ENCODE measurements at places on chromosomes 5 and 9. TPM values are rescaled to one million over a fixed set of nuclear protein-coding genes. Genes with fewer than 3 reads are reported as not detected.

GRCh38 chr5:56861893-56862485, 46.6 kb downstream of the MAP3K1 start:
- DNase-seq = no peak

- peak; percentile 67 for DNase-seq
Measured at GRCh38 chr5:135063511-135064234, 29.6 kb upstream of the PITX1 start.

- no peak for DNase-seq
Measured at GRCh38 chr9:11915699-11916098, 777.5 kb upstream of the TYRP1 start.

Gene N4BP3
- 22.1 TPM for total RNA-seq

DNA sequence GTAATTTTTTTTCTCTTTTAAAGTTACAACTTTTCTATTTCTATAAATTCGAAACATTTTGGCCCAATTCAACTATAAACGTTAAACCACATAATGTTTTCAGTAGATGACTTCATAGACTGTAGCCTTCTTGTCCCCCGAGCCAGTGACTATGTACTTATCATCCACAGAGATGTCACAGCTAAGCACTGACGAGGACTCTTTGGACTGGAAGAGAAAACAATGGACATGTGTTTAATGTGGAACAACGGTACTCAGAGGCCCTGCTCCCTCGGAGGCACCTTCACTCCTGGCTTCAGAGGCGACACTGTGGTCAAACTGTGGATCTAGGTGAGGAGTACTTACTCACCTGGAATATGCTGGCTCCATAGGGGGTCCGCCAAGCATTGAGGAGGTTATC, 105.2 kb downstream of the TLE1 start:
- no peak for DNase-seq

GRCh38 chr5:148846930-148847329, 20.5 kb downstream of the ADRB2 start:
- DNase-seq = no peak

GRCh38 chr5:99187611-99188010, 258.8 kb upstream of the CHD1 start:
- no peak for DNase-seq

Gene CCDC187
- 0.51 TPM for total RNA-seq

Gene BAAT
- 0.41 TPM for total RNA-seq

GRCh38 chr9:84823421-84824271, 154.1 kb downstream of the NTRK2 start:
- peak; percentile 68 for DNase-seq

GRCh38 chr5:172055996-172056395, 49.6 kb upstream of the FBXW11 start:
- DNase-seq = no peak

Gene ANKRD33B
- 8.1 TPM for total RNA-seq

GRCh38 chr5:171776770-171777759, 8.6 kb upstream of the SMIM23 start:
- no peak for DNase-seq

Gene ELOVL7
- total RNA-seq = 4.7 TPM

- no peak for DNase-seq
Measured at GRCh38 chr9:4258320-4259090, 41.4 kb downstream of the GLIS3 start.

Gene MRPS27
- 59.3 TPM for total RNA-seq

DNA sequence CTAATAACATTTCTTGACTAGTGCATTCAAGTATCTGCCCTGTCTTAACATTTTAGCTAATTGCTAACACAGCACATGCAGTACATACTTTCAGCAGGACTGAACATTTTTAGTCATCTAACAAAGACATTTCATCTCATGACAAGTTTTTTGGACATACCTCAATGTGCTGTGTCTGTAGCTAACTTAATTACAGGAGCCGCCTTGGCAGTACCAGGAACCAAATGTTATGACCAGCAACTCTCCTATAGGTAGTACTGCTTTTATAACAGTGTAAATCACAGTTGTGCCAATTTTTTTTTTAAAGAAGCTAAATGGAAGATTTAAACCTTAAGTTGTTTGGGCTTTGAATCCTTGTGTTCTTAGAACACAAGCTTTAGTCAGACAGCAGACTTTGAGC, 99.4 kb upstream of the SAP30L start:
- peak; percentile 16 for DNase-seq

- no peak for DNase-seq
Measured at GRCh38 chr5:92580814-92581213, 1000.2 kb downstream of the NR2F1-AS1 start.

DNA sequence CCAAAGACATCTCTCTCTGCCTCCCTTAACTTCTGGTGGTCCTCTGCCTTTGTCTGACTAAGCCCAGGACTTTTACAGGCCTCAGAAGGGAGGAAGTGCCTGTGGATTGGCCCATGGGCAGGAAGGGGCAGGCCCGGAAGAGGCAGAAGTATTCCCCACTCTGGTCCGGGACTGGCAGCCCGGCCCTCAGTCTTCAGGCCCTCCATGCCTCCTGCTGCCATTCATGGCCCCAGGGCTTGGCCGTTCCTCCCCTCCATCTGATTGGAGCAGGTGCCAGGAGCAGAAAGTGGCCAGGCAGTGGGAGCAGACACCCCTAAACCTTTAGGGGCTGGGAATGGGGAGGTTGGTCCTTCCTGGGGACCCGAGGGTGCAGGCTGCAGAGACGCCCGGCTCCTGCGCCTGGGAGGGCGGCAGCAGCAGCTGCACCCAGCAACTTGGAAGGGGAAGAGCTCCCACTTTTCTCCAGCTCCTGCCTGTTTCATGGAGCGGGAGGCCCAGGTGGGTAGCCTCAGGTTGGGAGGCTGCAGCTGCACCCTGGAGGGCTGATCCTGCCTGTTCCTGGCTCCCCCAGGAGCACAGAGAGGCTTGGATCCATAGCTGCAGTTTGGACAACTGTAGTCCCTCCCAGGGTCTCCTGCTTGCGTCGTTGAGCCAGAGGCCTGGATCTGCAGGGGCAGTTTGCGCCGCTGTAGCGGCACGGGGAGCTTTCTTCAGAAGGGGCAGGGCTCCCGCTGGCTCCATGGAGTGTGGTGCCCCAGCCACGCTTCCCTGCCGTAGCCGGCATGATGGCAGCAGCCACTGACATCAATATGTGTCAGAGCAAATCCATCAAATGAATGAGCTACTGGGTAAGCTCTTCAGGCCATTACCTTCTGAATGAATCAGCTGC, 661.5 kb upstream of the NUDT12 start:
- DNase-seq = no peak

GRCh38 chr5:42813533-42813932, 1.8 kb upstream of the SELENOP start:
- peak; percentile 31 for DNase-seq

Gene WNT8A
- total RNA-seq = not detected

DNA sequence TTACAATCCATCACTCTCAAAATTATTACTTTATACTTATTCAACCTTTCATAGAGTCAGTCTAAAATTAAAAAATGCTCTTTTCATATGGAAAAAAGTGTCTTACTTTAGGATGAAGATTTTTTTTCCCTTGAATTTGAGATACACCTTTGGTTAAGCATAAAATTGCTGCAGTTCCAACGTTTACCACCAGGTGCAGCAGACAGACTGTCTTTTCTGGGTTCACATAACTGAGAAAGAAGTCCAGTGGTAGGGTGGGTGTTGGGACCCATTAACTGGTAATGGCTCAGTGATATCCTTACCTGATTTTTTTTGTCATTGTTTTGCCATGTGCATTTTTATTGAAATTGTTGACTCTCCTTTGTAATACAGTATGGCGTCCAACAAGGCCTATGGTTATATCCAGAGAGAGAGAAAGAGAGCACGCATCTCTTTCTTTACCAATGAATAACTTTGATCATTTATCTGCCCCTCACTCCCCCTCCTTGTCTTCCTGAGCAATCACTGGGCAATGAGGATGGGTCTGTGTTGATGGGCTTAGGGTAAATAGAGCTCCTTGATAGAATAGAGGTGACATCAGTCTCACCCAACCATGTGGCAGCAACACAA, 98.4 kb downstream of the FBXL7 start:
- DNase-seq = no peak

GRCh38 chr9:124626276-124626675, 119.1 kb upstream of the NR5A1 start:
- no peak for DNase-seq

GRCh38 chr5:38672059-38672788, 115.8 kb upstream of the LIFR start:
- DNase-seq = peak; percentile 41

DNA sequence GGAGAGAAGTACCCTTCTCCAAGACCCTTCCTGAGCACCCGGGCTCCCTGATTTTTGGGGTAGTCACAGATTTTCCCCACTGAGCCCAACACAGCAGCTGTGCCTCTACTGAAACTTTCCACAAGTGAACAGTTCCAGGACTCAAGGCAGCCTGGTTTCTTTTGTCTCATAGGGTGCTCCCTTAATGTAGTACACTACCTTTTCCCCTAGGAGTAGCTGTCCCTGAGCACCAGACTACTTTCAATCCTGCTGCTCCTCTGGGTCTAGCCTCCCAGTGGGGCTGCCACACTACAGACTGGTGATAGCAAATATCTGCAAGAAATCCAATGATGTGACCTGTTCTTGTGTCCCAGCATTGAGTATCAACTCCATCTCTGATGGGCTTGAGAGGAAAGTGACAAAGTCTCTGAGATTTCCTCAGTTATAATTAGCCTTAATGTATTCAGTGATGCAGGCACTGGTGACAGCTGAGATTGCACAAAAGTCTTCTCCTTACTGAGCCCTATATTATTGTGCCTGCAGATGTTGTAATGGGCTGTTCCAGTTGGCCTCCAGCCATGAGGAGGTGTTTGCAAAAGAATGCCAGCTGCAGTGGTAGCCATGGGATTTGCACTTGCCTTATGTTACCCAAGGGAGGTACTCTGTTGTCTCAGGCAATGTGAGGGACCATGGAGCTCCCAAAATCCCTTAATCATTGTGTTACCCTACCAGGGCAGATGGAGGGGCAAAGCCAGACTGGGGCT, 1802.5 kb downstream of the EFNA5 start:
- DNase-seq = peak; percentile 29

Gene CDX1
- total RNA-seq = 0.31 TPM

Gene ISOC1
- total RNA-seq = 35.7 TPM

- DNase-seq = no peak
Measured at GRCh38 chr5:74649421-74649973, 9.0 kb upstream of the ENC1 start.

Gene ARID3C
- 0.31 TPM for total RNA-seq

Gene ARHGEF39
- 1.0 TPM for total RNA-seq

Gene PCDHGA3
- total RNA-seq = 3.9 TPM

DNA sequence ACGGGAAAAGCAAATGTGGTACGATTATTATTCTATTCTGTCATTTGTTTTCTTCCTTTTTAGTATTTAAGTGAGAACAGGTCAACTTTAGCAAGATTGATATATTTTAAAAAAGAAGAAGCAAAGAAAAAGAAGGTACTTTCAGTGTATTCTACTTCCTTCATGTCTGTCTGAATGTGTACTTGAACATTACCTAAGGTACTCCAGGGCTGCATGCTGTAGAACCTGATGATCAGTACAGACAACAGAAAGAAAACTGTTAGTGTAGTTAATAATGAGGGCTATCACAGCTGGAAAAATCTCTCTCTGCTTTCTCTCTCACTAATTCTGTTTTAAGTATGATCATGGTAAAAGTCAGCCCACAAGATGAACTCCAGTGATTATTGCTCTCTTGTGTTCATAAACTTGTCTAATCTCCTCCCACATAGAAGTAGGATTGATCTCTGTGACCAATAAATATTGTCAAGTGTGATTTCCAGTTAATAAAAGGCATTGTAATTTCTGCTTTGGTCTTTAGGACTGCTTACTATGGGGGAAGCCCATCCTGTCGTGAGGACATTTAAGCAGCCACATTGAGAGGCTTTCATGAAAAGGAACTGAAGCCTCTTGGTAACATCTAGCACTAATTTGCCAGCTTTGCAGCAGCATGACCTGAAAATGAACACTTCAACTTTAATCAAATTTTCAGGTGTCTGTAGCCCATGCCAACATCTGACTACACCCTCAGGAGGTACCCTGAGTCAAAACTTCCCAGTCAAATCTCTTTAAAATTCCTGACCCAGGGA, 864.0 kb upstream of the ACO1 start:
- DNase-seq = no peak

DNA sequence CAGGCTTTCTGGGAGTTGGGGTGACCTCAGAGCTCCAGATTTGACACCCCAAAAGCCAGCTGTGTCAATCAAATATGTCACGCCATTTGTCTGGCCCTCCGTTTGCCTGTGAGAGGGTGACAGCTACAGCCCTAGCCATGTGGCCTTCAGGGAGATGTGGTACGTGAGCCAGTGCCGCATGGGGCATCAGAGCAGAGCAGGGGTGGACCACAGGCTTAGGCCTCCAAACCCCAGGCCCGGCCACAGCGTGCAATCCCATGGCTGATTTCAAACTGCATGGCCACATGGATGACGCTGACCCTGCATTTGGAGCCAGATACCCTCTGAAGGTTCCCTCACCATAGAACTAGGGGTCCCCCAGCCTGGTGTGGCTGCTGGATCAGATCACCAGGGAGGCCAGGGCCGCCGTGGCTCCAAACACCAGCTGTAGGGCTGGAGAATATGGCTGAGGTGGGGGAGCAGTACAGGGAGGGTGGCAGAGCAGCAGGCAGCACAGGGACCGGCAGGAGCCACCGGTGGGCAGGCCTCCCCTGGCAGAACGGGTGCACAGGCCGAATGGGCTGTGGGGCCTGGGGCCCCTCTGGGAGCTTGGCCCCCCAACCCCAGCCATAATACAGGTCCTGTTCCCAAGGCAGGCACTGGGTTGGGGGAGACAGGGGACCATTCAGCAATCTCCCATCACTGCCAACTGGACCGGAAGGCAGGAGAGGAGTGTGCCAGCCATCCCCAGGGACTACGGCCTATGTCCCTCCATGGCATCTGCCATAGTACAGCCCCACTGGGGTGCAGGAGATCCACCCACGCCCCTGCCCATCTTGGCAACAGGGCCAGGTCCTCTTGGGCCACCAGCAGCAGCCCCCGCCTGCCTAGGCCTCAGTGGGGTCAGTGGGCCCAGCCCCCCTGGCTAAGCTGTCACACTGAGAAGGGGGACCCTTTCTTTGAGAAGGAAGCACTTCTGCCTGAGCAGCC, 1.5 kb downstream of the SAPCD2 start:
- no peak for DNase-seq

- no peak for DNase-seq
Measured at GRCh38 chr5:142844866-142845265, 74.7 kb downstream of the ARHGAP26 start.

- DNase-seq = no peak
Measured at GRCh38 chr5:96348536-96348935, 84.5 kb downstream of the PCSK1 start.

DNA sequence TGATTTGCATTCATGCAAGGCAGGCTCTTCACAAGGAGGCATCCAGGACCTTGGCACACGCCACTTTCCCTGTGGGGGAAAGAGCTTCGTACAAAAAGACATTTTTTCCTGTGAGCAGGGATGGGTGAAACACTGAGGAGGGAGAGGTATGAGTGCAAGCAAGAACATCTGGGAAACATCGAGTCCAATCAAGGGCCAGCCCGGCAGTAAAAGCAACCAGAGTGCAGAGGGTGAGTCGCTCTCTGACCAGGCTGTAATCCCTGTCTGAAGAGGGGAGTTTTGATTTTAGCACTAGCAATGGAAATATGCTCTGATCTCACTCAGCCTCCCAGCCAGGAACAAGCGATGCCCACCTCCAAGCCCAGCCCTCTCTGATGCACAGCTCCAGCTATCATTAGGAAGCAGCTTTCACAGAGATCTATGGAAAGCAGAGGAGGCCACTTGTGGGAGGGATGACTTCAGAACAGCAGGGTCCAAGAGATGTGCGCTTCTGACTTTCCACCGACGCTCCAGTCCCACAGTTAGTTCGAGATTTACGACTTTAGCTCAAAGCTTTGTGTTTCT, 211.0 kb upstream of the ADAMTS16 start:
- no peak for DNase-seq

Gene CTNNA1
- total RNA-seq = 416 TPM

Gene FOXD4L4
- total RNA-seq = not detected

GRCh38 chr5:149820012-149820411, 89.9 kb downstream of the PPARGC1B start:
- no peak for DNase-seq
